ENCODE measurements at places on chromosomes 2 and 18.

DNA sequence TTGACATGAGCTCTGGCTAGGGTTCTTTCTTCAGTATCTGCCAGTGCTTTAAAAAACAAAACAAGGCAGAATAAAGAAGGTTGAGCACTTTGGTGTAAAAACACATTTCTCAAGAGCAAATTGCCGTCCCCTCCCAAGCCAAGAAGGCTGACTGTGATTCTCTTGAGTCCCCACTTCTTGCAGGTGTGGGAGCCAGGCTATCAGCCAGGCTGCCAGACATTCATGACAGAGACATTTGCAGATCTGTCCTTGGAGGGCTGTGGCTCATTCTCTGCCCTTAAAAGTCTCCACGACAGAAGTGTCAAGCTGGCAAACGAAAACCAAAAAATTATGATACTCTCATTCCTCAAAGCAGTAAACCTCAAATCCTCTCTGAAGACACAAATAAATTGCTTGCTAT lies 749.3 kb upstream of the HS6ST1 start:
- no peak for DNase-seq

- DNase-seq: no peak
Measured at GRCh38 chr2:134351899-134352298, 98.0 kb downstream of the MGAT5 start.

DNA sequence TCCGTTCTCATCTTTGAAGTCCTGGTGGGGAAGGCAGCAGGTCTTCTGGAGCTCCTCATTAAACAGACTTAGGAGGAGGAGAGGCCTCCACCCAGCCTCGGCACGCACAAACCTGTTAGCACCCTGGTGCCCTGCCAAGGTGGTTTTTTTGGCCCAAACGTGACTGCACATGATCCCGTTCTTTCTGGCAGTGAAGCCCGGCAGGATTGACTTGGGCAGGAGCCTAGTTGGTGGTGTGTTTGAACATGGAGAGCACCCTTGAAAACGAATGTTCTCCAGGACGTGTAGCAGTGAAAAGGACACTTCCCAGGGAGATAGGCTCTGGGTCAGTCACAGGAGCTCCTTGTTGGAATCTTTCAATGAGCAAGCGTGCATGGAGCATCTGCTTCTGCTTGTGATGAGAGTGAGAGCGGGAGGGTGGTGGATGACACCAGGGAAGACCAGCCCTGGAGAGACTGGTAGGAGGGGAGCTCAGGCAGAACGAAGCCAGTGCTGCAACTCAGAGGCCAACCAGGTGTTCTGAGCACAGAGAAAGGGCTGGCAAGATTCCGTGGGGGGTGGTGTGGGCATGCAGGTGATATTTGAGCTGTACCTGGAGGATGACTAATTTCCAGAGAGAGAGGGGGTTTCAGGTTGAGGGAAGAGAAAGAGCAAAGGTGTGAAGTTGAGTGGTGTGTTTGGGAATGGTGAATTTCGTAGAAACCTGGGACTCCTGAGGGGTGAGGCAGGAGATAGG lies 73.8 kb downstream of the TANC1 start:
- no peak for DNase-seq

DNA sequence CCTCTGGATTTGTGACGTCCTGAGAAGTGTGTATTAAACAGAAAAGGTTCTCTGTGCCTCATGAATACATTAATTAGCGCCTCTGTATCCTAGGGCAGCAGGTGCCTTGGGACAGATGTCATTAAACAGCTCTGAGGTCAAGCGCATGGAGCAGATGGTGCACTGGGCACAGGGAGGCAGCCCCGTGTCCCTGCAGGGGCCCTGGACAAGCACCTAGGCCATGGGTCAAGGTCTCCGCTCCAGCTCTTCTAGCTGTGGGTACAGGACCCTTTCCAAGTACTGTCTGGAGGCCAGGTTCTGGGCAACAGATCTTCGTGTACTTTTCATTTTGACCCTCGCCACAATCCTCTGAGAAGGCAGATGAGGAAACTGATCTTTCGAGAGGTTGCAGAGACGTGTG lies 126.4 kb downstream of the KCTD1 start:
- DNase-seq: no peak

- DNase-seq: no peak
Measured at GRCh38 chr2:12948961-12949353, 232.2 kb downstream of the TRIB2 start.

DNA sequence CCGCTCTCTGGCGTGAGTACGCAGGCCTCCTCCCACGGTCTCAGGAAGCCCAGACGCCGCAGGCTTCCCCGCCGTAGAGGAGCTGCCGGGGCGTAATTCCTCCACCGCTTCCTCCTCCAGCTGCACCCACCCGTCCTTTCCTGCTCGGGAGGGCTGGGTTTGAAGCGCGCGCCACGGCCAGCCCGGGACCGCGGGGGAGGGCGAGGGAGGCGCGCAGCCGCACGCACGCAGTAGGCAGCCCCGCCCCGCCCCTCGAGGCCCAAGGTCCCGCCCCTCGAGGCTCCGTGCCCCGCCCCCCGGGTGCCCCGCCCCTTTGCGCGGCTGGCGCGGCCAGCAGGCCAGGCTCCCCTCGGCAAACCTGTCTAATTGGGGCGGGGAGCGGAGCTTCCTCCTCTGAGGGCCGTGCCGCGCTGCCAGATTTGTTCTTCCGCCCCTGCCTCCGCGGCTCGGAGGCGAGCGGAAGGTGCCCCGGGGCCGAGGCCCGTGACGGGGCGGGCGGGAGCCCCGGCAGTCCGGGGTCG lies at the start of gene MALT1:
MALT1 (plus strand) TSS at position 355 of the 521 bp plus-strand sequence. CDS start 179 bp downstream, outside the sequence.
- DNase-seq: peak; percentile 89

GRCh38 chr18:63141778-63142176 lies 177.8 kb downstream of the BCL2 start:
- DNase-seq: no peak

DNA sequence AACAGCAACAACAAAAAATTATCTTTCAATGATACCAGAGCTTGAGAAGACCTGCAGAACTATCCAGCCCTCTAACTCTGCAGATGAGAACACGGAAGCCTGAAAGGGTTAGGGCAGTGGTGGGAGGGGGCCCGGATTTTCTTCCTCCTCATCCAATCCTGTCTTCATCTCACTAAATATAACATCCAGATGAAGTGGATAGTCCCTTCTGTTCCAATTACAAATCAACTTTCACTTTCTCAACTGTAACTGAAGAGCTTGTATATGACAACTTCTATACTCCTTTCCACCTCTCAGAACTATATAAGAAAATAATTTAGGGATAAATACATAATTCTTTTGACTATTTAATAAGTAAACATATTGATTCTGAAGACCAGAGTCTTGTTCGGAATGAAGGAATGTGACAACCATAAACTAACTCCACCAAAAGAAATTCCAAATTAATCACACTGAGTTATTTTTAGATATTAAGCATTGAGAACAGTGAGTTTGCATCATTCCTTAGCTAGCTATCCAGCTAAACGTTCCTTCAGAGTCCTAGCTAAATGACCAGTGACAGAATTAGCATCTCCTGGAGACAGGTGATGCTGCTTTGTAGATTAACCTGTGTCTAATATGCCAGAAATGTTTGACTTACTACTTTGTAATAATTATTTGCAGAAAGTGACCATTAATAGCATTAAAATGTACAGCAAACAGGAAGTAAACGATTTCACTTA lies 32.7 kb downstream of the SFT2D3 start:
- DNase-seq: no peak

- no peak for DNase-seq
Measured at GRCh38 chr2:232319803-232320442, 58.6 kb upstream of the ALPP start.

DNA sequence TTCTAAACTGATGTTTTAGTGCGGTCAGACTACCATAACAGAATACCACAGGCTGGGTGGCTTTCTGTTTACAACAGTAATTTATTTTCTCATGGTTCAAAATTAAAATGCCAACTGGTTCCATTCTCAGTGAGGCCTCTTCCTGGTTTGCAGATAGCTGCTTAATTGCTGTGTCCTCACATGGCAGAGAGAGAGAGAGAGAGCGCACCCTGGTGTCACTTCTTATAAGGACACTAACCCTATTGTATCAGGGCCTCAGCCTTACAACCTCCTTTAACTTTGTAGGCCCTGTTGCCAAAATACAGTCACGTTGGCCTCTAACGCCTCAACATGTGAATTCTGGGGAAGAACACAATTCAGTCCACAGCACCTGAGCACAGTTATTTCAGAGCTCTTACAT lies 37.5 kb upstream of the ZNF385B start:
- DNase-seq: no peak

GRCh38 chr18:51017140-51017879 lies 12.7 kb upstream of the SMAD4 start:
- DNase-seq: no peak

DNA sequence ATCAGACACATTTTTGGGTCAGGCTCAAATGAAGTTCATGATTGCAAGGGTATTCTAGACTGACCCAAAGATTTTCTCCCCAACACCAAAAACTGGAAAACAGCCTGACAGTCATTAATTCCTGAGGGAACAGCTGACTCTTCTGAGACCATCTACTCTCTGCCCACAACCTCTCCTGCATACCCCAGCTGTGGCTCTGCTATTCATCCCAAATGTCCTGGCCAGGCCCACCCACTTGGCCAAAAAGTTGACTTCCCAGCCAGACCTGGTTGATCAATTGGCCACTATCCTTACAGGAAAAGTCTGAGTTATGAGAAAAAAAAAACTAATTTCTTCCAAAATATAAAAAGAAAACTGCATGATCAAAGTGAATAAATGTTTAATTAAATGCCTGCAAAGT lies 103.8 kb upstream of the ST3GAL5 start:
- DNase-seq: no peak

- no peak for DNase-seq
Measured at GRCh38 chr18:11419338-11419737, 190.1 kb upstream of the SLC35G4 start.

DNA sequence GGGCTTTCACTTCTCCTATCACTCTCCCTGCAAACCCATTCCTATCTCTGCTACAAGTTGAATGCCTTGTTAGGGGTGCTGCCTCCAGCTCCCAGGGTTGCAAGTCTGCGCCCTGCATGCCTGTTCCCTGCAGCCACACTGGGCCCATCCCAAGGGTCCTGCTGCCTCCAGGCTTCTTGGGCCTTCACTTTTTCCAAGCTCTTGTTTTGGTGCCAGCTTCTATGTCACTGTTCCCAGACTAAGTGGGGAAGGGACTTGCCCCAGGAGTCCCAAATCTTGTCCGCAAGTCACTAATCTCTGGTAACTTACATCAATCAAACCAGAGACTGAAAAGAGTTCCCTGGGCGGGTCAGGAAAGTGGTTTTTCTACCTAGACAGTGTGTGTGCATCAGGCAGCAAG lies 65.4 kb downstream of the ZCCHC2 start:
- no peak for DNase-seq

DNA sequence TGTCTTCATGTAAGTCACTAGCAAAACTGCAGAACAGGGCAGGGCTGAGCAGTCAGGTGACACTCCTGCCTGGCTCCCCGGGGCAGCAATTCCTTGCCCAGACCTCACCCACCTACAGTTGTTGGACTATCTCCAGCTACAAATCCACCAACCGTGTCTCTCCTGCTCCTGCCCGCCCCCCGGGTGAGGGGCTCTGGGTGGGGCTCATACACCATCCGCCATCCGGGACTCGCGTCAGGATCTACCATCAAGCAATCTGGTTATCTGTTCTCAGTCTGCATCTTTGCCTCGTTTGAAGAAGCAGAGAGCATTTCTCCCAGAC lies 13.5 kb upstream of the GLI2 start:
- DNase-seq: no peak

DNA sequence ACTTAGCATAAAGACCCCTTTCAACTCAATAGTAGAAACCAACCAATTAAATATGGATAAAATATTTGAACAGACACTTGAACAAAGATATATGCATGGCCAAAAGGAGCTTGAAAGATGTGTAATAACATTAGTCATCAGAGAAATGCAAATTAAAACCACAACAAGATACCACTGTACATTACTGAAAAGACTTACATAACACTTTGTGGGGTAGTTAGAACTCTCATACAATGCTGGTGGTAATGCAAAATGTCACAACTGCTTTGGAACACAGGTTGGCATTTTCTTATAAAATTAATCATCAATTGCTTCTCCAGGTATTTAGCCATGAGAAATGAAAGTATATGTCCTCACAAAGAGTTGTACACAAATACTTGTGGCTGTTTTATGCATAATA lies 60.7 kb downstream of the TTC27 start:
- DNase-seq: no peak

- no peak for DNase-seq
Measured at GRCh38 chr2:170740660-170741059, 25.5 kb downstream of the SP5 start.

DNA sequence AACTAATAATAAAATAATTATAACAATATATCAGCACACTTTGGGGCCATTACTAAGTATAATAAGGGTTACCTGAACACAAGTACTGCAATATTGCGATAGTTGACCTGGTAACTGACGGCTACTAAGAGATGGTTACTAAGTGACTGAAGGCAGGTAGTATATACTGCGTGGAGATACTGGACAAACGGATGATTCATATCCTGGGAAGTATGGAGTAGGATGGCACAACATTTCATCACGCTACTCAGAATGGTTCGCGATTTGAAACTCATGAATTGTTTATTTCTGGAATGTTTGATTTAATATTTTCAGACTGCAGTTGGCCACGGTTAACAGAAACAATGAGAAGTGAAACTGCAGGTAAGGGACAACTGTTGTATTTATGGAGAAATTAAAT lies 39.5 kb upstream of the FLACC1 start:
- no peak for DNase-seq

GRCh38 chr2:203484266-203485112 lies 50.6 kb downstream of the RAPH1 start:
- DNase-seq: no peak

DNA sequence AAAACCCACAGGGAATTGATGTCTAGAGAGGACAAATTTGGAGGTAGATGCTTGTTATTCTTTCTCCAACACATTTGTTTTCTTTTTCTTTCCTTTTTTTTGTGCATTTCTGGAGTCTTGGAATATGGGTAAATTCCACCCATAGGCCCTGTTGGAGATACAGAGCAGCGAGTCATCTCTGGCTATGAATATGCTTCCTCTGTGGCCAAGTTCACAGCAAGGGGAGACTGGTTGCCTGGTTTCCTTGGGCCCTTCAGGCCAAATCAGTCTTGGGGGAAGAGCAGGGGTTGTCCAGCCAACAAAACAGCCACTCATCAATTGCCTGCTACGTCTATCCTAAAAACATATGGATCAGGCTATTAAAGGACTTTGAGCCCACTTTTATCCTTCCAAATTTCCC lies 27.5 kb downstream of the SP100 start:
- no peak for DNase-seq

GRCh38 chr18:26403491-26403890 lies 144.9 kb downstream of the KCTD1 start:
- no peak for DNase-seq

GRCh38 chr2:172600557-172601008 lies 44.7 kb downstream of the PDK1 start:
- no peak for DNase-seq

- DNase-seq: no peak
Measured at GRCh38 chr2:192194265-192194865, 368 bp downstream of the TMEFF2 start.

GRCh38 chr2:116810645-116811044 lies 1003.8 kb upstream of the DDX18 start:
- DNase-seq: no peak

DNA sequence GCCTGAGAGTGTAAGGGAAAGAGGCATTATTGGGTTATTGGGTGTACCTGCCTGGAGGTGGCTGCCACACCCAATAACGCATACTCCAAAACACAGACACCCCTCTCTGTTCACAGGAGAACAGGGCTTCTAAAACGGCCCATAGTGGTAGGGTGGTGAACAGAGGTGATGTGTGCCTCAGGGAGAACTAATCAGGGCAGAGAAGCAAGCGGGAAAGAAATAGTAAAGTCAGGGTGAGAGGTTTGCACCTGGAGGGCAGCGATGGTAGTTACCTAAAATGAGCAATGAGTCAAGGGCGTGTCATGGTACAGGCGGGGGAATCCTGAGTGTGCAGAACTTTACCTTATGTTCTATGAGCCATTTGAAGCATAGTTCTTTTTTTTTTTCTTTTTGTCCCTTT lies 21.6 kb upstream of the VPS4B start:
- DNase-seq: no peak

Measured in stimulated activated CD4-positive, alpha-beta T cell treated with anti-CD3 and anti-CD28 coated beads, Interleukin-12 subunit alpha, Interleukin-12 subunit beta, amount 100 ng/mL, for 24 hours (primary cell).